Fibroblast of lung (primary cell): ENCODE measurements at places on chromosomes 4 and X.

DNA sequence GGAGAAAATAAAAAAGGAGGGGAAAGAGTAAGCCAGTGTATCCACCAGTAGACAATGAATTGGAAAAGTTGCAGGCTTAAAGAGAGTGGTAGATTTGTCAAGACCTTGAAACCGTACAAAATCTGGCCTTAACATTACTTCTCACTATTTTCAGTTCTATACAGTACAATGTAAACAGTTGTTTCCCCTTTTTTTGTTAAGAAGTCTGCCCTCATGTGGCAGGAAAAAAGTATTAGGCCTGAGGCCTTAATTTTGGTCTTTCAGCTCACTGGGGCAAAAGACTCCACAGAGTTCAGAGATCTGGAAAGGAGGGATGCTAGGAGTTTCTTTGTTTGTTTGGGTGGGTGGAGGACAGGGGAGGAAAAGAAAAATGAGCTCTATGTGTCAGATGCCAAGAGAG is 92.8 kb upstream of the CCDC160 start:
- DNase-seq: no peak

- peak; percentile 100 for DNase-seq
Measured at GRCh38 chr4:92234393-92235176, 69.2 kb upstream of the GRID2 start.

GRCh38 chrX:124234348-124234747 is 98.1 kb upstream of the TEX13D start:
- no peak for DNase-seq

DNA sequence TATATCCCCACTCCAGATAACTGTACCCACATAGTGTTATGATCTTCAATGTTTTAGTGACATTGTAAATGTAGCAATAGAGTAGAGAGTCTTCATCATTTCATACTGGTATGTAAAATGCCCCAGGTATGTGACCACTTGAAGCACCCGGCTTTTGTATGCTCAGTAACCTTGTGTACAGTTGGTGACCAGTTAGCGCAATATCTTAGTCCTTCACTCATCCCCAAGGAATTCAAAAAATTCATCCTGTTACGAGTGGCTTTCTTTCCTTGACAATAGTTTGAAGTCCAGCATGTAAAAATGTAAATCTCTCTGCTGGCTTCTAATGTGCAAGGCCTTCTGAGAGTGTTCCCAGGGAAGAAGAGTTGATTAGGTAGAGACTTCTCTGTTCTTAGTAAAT is 145.6 kb downstream of the ARX start:
- DNase-seq: peak; percentile 22
